ENCODE measurements at places on chromosomes 13 and 19.

GRCh38 chr13:56015919-56016318, 1124.8 kb upstream of the PRR20A start:
- no peak for DNase-seq

DNA sequence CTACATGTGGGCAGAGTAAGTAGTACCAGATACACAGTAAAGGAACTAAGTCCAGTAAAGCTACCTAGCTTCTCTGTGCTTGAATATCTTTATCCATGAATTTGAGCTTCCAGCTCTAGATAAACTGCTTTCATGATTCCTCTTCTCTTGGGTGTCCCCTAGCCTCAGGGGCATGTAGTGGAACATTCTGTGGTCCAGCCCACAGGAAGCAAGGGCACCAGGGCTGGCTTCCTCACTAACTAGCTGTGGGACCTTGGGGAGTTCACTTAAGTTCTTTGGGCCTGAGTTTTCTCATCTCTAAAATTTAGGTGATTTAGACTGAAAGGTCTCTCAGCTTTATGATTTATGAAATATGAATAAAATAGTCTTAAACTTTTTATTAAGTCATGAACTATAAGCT, 185.7 kb downstream of the KATNAL1 start:
- DNase-seq: no peak

DNA sequence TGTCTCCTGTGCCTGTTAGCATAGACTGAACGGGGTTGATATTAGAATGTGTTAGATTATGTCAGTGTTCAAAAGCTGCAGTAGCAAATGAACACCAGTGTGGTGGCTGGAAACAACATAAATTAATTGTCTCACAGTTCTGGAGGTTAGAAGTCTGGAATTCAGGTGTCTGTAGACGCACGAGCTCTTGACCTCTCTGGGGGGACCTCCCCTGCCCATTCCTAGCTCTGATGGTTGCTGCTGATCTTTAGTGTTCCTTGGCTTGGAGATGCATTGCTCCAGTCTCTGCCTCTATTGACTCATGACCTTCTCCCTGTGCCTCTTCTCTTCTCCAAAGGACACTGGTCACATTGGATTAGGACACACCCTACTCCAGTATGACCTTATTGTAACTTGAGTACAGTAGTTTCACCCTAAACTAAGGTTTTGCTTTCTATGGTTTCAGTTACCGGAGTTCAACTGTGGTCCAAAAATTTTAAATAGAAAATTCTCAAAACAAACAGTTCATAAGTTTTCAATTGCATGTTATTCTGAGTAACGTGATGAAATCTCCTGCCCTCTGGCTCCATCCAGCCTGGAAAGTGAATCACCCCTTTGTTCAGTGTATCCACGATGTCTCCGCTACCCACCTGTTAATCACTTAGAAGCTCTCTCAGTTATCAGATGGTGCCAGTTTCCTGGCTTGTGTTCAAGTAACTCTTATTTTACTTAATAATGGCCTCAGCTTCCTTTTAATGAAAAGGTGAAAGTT, 273.2 kb downstream of the MYO16 start:
- no peak for DNase-seq

DNA sequence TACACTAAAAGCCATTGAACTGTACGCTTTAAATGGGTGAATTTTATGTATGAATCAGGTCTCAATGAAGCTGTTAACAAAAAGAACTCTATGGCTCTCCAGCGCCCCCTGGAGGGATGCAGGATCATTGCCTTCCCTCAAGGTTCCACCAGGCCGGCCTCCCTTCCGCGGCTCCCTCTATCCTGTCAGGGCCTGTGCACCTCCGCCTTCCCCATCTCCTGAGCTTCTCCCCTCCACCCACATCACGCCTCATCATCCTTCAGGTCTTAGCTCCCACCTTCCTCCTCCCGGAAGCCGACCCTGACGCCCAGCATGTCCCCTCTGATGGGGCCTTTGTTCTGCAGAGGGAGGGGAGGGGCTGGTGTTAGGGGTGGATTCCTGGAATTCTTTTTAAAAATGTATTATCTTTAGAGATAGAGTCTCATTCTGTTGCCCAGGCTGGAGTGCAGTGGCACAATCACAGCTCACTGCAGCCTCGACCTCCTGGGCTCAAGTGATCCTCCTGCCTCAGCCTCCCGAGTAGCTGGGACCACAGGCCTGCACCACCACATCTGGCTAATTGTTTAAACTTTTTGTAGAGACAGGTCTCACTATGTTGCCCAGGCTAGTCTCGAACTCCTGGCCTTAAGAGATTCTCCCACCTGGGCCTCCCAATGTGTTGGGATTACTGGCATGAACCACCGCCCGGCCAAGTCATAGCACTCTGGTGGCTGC, 27.7 kb downstream of the MEIS3 start:
- no peak for DNase-seq

DNA sequence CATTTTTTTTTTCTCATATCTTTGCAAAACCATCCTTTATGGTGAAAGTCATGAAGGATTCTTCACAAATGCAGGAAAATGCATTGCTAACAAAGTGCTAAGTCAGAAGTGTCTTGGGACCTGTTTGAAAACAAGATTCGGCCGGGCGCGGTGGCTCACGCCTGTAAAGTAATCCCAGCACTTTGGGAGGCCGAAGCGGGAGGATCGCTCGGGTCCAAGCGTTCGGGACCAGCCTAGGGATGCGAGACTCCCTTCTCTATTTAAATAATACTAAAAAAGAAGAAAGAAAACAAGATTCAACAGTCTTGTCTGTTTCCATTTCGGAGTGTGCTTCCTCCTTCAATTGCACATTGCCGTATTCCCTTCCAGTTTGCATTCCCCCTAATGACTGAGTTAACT, 819 bp downstream of the EID2B start:
- DNase-seq: no peak

- DNase-seq: no peak
Measured at GRCh38 chr13:21348488-21349120, 110.5 kb downstream of the ZDHHC20 start.

DNA sequence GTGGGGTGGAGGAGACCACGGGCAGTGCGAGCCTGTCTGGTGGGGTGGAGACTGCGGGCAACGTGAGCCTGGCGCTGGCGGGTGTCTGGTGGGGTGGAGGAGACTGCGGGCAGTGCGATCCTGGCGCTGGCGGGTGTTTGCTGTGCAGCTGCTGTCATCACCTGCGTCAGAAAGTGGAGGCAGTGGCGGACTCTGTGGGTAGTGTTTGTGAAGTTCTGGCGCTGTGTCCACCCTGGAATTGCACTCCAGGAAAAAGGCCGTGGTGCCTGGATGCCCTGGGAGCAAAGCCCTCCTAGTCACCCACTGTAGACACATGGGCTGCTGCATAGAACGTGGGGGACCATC, 6.2 kb downstream of the TEX29 start:
- no peak for DNase-seq

GRCh38 chr19:34432797-34433196, 4.6 kb downstream of the UBA2 start:
- DNase-seq: no peak

DNA sequence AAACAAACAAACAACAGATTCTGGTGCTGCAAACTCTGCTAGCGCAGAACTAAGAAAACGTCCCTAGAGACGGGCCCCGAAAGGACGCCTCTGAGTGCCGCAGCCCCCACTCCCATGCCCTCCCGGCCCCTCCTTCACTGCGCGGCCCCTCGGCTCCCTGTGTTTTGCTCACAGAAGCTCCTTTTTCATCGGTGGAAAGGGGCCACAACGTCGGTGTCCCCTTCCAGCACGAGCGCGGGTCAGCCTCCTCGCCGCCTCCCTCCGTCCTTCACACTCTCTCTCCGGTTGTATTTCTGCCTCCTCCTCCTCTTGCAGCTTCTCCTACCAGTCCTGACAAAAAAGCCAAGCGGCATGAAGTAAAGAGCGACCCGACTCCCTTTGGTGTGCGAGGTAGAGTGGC, 14.8 kb upstream of the F7 start:
- DNase-seq: no peak

DNA sequence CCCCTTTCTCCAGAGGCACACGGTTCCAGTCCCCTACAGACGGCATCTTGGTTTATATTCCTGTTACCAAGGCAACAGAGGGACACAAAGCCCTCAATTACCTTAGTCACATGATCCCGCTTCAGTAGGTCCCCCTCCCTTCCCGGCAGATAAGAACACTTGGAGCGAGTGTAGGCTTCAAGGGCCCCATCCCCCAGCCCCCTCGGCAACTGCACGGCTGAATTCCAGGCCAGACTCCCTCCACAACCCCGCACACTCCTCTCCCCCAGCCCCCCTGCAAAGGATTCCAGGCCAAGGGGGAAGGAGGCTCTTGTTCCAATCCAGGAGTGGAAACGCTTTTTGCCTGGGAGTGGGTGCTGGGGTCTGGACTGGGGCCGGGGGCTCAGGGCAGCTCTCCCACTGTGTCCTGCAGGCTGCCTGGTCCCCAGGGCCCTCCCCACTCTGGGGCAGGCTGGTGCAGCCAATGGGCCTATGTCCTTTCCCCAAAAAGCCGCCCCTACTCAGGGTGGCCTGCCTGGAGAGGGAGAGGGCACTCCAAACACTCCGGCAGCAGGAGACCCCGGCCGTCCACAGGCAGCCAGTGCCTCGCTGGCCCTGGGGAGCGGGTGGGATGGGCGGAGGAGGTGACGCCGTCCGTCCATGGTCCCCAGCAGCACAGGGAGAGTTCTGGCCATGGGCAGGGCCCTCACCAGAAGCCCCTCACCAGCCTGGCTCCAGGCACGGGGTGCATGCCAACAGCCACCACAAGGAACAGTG, 62.6 kb downstream of the MLLT1 start:
- DNase-seq: no peak

DNA sequence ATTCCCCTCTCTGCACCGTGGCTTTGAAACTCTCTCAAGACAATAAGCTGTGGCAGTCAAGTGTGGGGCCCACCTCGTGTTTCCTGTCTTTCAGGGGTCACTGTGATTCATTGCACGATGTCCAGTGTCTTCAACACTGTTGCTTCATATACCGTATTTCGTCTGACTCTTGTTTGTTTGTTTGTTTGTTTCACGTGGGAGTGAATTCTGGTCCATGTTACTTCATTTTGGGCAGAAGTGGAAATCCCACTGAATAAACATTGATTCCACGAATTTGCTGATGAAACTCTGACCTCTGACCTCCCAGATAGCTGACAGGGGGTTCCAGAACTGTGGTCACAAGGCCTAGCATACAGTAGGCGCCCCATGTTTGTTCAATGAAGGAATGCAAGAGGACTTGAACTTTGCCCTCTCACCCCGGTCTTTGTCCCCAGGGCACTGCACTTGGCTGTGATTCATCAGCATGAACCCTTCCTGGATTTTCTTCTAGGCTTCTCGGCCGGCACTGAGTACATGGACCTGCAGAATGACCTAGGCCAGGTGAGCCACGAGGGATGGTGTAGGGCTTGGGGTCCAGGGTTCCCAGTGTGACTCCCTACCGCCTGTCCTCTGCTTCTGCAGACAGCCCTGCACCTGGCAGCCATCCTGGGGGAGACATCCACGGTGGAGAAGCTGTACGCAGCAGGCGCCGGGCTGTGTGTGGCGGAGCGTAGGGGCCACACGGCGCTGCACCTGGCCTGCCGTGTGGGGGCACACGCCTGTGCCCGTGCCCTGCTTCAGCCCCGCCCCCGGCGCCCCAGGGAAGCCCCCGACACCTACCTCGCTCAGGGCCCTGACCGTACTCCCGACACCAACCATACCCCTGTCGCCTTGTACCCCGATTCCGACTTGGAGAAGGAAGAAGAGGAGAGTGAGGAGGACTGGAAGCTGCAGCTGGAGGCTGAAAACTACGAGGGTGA, 5.1 kb downstream of the NFKBIB start:
- DNase-seq: no peak

GRCh38 chr13:64314331-64314730, 2898.7 kb upstream of the PCDH20 start:
- DNase-seq: no peak

DNA sequence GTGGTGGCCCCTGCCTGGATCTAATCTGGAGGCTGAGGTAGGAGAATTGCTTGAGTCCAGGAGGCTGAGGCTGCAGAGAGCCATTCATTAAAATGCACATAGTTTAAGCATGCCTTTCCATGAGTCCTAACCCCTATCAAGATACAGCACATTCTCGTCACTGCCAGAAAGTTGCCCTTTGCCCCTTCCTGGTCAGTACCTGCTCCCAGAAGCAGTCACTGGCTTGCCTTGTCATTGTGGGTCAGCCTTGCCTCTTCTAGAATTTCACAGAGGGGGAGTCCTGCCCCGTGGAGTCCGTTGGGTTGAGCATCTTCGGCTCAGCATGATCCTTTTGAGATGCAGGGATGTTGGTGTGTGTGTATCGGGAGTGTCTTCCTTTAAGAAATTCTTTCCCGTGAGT, 10.8 kb downstream of the BICRA start:
- DNase-seq: no peak

GRCh38 chr19:38975214-38975860, at the start of gene FBXO17:
Gene FBXO17 (minus strand): TSS chr19:38975742. CDS start chr19:38950319, 25,423 bp downstream.
- no peak for DNase-seq

GRCh38 chr13:51603716-51604115, 19.5 kb downstream of the WDFY2 start:
- no peak for DNase-seq

GRCh38 chr13:25966086-25966485, 85.7 kb downstream of the SHISA2 start:
- no peak for DNase-seq

DNA sequence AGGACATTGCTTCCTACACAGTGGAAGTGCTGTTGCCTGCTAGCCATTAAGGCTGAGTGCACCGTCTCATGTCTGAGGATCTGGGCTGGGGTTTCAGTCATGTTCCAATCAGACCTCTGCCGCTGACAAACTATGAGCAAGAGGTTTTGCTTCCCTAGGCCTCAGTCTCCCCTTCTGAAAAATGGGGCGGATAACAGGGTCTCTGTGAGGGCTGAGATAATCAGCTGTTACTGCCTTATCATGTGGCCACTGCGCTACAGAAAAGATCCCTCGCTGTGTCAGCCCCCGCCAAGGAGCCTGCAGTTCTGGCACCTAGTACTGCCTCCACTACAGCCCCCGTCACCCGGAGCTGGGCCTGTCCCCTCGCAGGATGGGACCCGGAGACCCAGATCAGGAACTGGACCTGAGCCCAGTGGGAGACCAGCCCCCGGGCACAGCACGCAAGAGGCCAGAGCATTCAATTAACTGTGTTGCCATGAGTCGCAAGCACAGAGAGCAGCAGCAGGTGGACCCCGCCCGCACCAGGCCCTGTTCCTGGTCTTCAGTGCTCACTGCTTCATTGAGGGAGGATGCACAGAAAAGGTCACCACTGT, 3.0 kb upstream of the PNKP start:
- no peak for DNase-seq

- no peak for DNase-seq
Measured at GRCh38 chr19:12825254-12826131, 8.9 kb downstream of the RTBDN start.

GRCh38 chr19:38070573-38070972, 153.4 kb downstream of the DPF1 start:
- DNase-seq: no peak

DNA sequence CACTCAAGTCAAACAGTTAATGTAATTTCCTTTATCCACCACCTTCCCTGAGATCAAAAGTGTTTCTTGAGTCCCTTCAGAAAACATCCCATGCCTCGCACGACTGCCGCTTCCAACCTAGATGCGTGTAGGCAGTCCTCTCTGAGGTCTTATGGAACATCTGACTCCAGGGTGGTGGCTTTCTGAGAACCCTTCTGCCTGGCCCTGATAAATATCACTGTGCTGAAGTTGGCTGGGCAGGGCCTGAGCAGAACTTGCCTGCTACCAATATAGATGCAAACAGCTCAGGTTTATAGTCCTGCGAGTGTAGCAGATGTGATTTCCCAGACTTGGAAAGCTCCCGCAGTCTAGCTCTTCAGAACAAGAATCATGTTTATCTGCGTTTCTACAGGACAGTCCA, 61.1 kb upstream of the GPR12 start:
- no peak for DNase-seq

- peak; percentile 84 for DNase-seq
Measured at GRCh38 chr19:3743486-3743885, 18.0 kb downstream of the APBA3 start.
